CD4-positive, alpha-beta T cell treated with Interferon gamma for 1 hour (primary cell): ENCODE measurements at places on chromosomes 5 and 9.

DNA sequence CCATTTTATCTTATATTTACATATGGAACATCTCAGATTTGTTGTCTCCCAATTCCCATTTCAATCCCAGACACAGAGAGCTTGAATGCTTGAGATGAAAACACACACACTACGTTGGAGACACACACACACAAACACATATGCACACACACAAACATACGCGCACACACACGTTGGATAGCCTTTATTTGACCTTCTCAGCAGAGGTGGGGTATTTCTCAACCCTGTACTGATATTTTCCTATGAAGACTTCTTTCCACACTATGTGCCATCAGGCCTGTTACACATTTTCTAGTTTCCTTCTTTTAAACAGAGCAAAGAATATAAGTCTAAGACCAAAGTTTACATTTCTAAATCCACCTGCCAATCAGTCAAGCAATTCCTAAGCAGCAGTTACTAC lies 291.0 kb downstream of the TAF11L14 start:
- DNase-seq, result no peak

GRCh38 chr5:969408-969839 lies 39.2 kb upstream of the NKD2 start:
- DNase-seq, result no peak

DNA sequence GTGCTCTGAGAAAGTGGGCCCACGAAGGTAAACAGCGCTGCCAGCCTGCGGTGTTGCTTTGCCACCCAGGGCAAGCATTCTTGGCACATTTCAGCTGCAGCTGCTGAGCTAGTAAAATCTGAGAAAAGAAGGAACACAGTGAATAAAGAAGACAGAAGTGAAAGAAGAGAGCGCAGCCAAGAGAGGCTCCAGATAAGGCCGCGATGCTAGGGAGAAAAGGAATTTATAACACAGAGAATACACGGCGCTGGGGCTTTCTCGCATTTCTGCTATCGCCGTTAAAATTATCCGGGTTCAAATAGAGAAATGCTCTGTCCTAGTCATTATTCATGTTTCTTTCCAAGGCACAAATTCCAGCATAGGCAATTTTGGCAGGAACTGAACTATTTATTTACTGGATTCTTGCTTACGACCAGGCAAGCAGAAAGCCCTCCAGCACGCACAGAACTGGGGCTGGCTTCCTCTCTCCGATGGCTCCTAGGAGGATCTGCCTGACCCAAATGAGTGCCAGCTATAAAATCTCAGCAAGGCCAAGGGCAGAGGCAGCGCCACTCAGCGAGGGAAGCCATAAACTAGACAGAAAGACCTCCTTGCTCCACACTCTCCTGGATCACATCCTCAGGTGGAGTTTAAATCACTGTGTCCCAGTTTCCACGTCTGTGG lies 111.2 kb downstream of the ATPSCKMT start:
- DNase-seq, result no peak

- DNase-seq, result no peak
Observed at GRCh38 chr9:38339087-38339486, 53.4 kb upstream of the ALDH1B1 start.

- no peak for DNase-seq
Observed at GRCh38 chr9:78618735-78619134, 321.8 kb downstream of the PSAT1 start.

DNA sequence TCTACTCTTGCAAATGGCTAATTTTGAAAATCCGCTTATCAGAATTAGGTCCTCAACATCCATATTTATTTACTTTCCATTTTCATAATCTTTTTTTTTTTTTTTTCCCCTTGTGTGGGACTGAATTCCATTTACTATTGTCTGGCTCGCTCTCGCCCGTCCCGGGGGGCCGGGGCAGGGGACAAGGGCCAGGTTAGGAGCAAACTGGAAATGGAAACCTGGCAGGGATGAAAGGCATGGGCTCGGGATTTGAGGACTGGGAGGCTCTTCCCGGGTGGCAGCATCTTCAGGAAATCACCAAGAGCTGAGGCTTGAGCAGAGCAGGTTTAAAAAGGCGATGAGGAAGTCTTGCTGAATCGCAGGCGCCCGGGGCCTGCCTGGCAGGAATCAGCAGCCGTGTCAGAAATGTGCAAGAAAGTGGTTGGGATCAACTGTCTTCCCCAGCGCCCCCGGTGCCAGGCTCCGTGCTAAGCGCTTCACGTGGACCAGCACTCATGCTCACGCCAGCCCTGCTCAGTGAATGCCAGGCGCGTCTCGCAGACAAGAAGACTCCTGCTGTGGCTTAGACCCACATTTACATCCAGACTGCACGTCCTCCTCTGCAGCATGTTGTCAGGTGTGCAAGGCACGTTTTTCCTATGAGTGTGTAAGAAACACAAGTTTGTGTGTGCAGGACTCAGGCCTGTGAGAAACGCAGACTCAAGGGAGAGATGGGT lies 66.3 kb upstream of the UNC5A start:
- DNase-seq, result no peak

- DNase-seq, result no peak
Observed at GRCh38 chr5:14502294-14502690, 79.3 kb upstream of the OTULINL start.

- DNase-seq, result no peak
Observed at GRCh38 chr5:178514851-178515418, 75.3 kb downstream of the COL23A1 start.

DNA sequence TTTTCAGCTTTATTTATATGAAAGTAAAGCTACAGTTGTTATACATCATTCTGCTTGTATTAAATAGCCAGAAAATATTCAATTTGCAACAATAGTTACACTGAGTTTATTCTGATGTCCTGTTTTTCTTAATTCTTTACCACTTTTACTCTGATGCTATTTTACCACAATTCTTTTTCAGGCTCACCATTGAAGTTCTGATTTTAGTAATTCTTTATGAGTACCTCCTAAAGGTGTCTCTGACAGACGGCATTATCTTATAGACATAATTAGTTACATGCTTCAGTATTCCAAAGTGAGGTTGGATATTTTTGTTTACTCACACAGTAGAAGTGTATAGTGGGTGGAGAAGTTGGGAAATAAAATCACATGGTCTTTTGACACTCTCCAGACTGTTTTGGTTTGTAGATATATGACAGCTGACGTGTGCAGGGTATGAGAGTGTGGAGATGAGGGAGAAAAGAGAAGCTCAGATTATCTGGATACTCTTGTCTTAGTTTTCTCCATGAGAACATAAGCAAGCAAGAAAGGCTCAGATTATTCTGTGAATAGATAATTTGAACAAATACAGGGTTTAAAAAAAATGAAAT lies 97.4 kb downstream of the FBXO4 start:
- no peak for DNase-seq

- no peak for DNase-seq
Observed at GRCh38 chr5:21070858-21071257, 1082.9 kb upstream of the CDH18 start.

- DNase-seq, result no peak
Observed at GRCh38 chr5:154132718-154133307, 57.7 kb upstream of the GALNT10 start.

- DNase-seq, result no peak
Observed at GRCh38 chr5:53339962-53340540, 140.4 kb upstream of the FST start.

GRCh38 chr9:121282277-121283079 lies 14.5 kb downstream of the GSN start:
- peak; percentile 25 for DNase-seq

DNA sequence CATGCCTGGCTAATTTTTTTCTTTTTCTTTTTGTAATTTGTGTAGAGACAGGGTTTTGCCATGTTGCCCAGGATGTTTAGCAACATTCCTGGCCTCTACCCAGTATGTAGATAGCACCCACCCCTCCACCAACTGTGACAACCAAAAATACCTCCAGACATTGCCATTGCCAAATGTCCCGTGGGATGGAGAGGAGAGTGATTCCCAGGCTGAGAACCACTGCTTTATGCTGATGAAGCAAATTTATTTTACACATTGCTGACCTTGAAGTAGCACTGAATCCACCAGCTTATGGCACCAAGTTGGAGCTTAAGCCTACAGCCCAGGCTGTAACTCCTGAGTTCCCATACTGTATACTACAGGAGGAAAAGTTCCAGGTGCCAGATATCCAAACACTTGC lies 58.5 kb downstream of the GGTA1 start:
- DNase-seq, result no peak

DNA sequence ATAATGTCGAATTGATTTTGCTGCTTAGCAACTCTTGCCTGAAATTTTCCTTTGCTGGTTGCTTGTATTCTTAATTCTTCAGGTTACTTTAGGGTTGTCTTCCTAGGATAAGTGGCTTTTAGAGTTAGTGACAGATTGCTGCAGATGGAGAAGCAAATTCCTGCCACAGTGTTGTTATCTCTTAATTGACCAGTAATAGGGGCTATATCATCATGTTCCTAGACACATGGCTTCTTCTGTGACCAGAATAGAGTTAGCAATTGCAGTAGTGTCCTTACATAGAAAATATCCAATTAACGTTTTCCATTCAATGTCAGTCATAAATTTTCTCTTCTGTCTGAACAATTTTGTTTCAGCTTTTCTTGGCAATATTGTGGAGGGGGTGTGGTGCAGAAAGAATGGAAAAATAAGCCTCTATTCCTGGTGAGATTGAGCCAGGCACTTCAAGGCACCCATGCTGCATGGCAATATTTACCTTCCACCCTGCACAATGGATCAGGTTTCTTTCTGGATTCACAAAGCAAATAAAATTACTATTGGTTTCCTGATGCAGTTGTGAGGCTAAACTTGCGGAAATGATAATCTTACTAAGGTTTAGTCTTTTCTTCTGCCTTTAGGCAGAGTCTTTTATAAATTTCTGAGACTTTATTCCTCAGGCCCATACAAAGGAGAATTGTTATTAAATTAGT lies 1481.5 kb downstream of the EFNA5 start:
- no peak for DNase-seq

DNA sequence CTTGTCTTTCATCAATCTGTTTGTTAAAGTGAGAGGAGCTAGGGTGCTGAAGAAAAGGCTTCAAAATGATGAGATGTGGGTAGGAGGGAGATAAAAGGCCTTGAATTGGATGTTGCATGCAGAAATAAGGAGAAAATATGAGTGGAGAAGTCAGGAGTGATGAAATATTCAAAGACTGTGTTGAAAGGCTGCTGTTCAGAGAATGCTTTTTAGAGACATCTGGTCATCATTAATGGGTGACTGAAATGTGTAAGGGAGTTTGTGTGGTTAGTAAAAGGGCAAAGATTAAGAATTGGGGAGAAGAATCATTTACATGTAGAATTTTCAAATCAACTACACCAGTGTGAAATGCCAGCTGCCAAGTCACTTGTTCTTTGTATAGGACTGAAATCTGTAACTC lies 383.9 kb downstream of the MAT2B start:
- DNase-seq, result no peak

DNA sequence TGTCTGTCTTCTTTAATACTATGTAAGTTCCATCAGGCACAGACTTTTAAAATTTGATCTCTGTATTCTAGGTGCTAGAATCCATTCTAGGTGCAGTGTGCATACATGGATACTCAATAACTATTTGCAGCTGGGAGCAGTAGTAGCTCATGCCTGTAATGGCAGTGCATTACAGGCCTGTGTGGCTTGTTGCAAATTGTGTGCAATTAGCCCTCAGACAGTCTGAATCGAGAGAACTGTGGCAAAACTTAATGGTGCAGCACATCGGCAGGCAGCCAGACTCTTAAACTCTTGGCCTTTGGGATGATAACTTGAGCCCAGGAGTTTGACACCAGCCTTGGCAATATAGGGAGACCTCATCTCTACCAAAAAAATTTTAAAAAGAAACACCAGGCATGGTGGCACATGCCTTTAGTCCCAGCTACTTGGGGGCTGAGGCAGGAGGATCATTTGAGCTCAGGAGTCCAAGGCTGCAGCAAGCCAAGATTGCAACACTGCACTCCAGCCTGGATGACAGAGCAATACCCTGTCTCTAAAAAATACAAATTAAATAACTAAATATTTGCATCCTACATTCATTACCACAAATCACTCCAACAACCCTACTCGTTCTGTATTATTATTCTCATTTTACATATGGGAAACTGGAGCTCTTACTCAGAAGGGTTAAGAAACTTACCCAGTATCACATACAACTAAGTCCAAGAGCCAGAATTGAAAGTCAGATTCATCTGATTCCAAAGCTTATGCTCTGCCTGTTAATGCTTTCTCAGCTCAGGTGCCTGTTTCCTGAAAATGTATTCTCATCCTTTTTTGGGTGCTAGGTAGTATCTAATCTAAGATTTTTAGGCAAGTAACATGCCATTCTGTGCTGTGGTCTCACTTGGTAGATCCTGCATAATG lies 30.1 kb downstream of the PRKACG start:
- DNase-seq, result no peak

GRCh38 chr9:127913682-127914081 lies 3.2 kb downstream of the ST6GALNAC4 start:
- DNase-seq, result no peak

- no peak for DNase-seq
Observed at GRCh38 chr9:122498883-122499288, 11.7 kb upstream of the OR1J2 start.

DNA sequence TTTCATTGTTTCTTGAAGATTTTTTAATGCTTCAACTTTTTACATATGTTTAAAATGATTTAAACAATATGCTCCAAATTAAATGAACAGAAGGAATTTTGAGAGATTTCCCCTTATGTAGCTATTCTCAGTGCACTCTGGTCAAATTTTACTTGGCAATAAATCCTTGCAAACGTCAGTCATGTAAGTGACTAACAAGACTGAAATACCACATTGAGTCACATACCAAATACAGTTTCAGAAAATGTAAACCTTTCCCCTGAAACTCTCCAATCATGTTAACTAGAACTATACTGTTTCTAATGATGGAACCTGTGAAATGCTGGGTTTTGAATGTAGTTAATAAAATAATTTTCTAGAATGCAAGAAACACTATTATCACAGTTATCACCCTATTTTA lies 29.6 kb downstream of the SAR1B start:
- no peak for DNase-seq

- DNase-seq, result no peak
Observed at GRCh38 chr5:114903767-114904166, 265.9 kb downstream of the TRIM36 start.

DNA sequence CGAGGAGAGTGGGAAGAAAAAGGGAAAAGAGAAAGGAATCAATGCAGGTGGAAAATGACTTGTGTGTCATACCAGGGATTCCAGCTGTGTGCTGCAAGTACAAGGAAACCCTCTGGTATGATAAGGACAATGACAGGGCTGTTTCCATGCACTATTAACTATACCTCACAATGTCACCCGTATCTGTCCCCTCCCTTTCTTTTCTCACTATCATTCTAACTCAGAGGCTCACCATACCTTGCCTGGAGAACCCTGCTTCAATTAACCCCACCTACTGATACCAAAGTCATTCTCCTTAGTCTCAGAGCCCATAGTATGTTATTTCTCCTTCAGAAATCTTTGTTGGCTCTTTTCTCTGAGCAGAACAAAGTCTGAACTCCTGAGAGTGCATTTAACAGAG lies 236.2 kb upstream of the NREP start:
- DNase-seq, result no peak
